ENCODE measurements at places on chromosomes 11 and 22. TPM values are rescaled to one million over a fixed set of nuclear protein-coding genes. Genes with fewer than 3 reads are reported as not detected.

DNA sequence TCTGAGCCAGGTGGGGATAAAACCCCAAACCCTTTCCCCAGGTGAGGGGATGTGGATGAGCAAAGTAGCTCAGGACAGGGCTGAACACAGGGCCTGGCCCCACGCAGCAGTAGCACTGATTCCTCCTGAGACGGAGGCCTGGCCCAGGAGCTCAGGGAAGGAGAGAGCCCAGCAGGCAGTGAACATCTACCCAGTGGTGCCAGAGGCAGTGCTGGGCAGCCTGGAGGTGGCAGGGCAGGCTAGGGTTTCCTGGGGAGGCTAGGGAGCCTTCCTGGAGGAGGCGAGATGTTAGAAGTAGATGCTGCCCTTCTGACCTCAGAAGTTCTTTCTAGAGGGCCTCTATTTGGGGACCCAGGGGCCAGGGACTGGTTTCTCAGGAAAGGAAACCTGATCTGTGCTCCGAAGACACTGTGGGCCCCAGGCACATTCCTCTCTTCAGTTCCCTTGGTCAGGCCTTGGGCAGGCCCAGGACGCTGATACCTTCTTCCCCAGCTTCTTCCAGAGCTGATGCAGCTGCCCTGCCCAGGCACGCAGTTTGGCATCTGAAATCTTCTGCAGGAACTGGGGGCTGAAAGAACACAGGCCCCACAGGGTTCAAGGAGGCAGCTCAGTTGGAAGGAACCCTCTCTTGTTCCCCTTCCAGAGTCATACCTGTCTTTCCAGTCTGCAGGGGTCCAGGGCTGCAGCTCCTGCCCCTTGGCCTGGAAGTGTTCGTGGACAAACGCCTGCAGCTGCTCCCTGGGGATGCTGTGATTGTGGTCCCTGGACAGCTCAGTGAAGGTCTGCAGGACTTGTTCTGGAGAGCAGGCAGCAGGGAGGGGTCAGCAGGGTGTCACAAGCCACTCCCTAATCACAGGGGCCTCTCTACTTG is 16.8 kb downstream of the TREH start:
- no peak for DNase-seq

DNA sequence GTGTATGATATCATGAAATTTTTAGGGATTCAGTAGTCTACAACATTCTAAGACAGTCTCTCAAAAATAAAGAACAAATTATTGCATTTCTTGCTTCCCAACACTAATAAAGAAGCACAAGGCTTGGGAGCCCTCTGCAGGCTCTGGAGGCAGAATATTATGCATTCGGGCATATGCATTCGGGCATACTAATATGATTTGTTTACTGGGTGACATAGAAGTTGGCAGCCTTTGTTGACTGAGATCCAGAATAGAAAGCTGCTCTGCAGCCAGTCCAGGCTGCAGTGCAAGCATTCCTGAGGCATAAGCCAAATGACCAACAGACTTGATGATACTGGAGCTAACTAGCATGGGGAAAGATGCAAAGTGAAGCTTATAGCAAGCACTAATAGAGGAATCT is 945.5 kb downstream of the OPCML start:
- DNase-seq: no peak

- DNase-seq: no peak
Observed at GRCh38 chr11:128415539-128415938, 171.8 kb downstream of the ETS1 start.

Gene TCN2
- polyA plus RNA-seq: 11.0 TPM

Gene SIK2
- 4.1 TPM for polyA plus RNA-seq
